Stimulated activated CD4-positive, alpha-beta T cell treated with anti-CD3 and anti-CD28 coated beads, Interleukin-12 subunit alpha, Interleukin-12 subunit beta, amount 100 ng/mL, for 48 hours (primary cell): ENCODE measurements at places on chromosomes 7 and 10.

- no peak for DNase-seq
Measured at GRCh38 chr10:66204838-66205237, 721.0 kb upstream of the LRRTM3 start.

GRCh38 chr10:98264378-98265065, 3.5 kb downstream of the LOXL4 start:
- DNase-seq, result no peak

- DNase-seq, result no peak
Measured at GRCh38 chr10:28445516-28445915, 87.4 kb upstream of the WAC start.

GRCh38 chr7:19377611-19378344, 232.6 kb upstream of the FERD3L start:
- DNase-seq, result no peak

GRCh38 chr10:132943791-132944404, 1.5 kb upstream of the CFAP46 start:
- no peak for DNase-seq

DNA sequence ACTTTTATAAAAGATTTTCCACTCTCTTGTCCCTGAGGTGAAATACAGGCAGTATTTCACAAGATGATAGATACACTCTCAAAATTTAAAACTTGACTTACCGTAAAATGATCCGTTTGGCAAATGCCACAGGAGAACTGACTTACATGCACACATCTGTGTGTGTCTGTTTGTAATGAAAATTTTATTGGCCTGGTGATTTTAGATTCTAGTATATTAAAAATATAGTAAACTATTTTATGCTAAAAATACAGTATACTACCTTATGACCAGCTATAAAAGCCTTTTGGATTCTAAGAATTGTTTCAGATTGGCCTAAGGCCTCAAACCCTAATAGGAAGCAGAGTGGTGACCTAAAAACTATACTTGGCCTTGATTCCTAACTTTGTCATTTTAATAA, 362.7 kb downstream of the IPMK start:
- no peak for DNase-seq

- no peak for DNase-seq
Measured at GRCh38 chr7:66682350-66683093, 53.8 kb downstream of the KCTD7 start.

GRCh38 chr10:3867454-3868270, 82.7 kb upstream of the KLF6 start:
- DNase-seq, result no peak

GRCh38 chr7:101586078-101586905, 42.8 kb downstream of the MYL10 start:
- DNase-seq, result no peak

GRCh38 chr7:128734890-128735289, 4.3 kb upstream of the CALU start:
- DNase-seq, result no peak

DNA sequence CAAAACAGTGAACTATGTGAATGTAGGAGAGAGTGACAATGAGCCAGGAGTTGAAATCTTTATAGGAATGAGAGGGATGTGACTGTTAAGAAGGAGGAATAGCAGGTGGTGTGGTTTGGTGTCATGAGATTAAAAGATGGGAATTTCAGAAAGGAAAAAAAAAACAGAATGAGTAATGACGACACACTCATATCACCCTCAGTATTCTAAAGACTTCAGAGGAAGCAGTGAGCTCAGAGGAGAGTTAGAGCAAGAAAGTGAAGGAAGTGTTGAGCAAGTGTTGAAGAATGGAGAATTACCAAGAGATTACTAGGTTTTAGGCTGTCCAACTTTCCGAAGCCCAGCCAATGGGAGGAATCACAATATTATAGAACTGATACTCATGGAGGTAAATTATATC, 220.5 kb upstream of the HGF start:
- DNase-seq, result no peak

- no peak for DNase-seq
Measured at GRCh38 chr10:32060347-32060746, 4.1 kb upstream of the KIF5B start.

GRCh38 chr7:13949939-13950338, 39.5 kb downstream of the ETV1 start:
- no peak for DNase-seq

- no peak for DNase-seq
Measured at GRCh38 chr10:34522546-34522945, 292.6 kb downstream of the PARD3 start.

GRCh38 chr7:110944966-110945644, 145.8 kb upstream of the LRRN3 start:
- no peak for DNase-seq

- DNase-seq, result no peak
Measured at GRCh38 chr7:130595986-130596385, 72.6 kb downstream of the COPG2 start.

DNA sequence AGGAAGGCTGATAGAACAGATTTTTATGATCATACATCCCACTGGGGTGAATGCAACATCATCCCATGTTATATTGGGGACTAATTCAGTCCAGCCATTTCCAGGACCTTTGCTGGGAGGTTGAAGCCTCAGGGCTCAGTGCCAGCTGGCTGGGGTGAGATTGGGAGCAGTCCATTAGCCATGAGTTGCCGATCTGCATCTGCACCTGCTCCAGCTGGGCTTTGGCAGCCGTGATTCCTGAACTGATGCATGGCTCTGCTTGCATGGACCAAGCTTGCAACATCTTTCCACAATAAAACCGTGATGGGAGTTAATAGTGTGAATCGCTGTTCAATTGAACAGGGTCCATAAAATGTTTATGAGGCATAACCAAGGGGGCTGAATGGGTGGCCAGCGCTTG, 346.9 kb downstream of the TYW1 start:
- no peak for DNase-seq

GRCh38 chr7:17021205-17021604, 139.4 kb upstream of the AGR3 start:
- DNase-seq, result no peak

DNA sequence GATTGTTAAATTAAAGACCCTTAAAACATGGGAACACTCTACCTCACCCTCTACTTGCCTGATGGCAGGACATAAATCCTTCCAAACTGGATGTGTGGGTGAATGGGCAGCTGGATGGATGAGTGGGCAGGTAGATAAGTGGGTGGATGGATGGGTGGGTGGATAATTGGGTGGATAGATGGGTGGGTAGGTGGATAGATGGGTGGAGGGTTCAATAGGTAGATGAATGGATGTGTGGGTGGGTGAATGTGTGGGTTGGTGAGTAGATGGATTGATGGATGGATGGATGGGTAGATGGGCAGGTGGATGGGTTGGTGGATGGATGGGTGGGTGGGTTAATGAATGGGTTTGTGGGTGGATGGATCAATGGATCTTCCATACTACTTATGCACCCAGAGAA, 18.9 kb upstream of the FFAR4 start:
- DNase-seq, result no peak

- no peak for DNase-seq
Measured at GRCh38 chr7:36153571-36154097, 580 bp downstream of the EEPD1 start.

DNA sequence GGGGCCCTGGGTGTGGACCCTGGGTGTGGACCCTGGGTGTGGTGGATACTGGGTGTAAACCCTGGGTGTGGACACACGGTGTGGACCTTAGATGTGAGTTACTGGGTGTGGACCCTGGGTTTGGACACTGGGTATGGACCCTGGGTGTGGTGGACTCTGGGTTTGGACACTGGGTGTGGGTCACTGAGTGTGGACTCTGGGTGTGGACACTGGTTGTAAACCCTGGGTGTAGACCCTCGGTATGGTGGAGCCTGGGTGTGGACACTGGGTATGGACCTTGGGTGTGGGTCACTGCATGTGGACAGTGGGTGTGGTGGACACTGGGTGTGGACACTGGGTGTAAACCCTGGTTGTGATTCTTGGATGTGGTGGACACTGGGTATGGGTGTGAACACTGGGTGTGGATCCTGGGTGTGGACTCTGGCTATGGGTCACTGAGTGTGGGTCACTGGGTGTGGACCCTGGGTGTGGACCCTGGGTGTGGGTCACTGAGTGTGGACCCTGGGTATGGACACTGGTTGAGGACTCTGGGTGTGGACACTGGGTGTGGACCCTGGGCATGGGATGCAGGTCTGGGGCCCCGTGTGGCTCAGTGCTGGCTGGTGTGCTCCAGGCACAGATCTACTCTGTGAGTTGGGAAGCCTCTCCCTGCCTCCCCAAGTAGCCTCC, 356.2 kb downstream of the GLRX3 start:
- DNase-seq, result no peak

- DNase-seq, result no peak
Measured at GRCh38 chr7:5755704-5756504, 25.6 kb downstream of the RNF216 start.

- no peak for DNase-seq
Measured at GRCh38 chr7:66016131-66016461, 34.1 kb upstream of the GUSB start.

GRCh38 chr7:44145479-44145968, 4.4 kb upstream of the MYL7 start:
- peak; percentile 23 for DNase-seq

- no peak for DNase-seq
Measured at GRCh38 chr10:113993489-113993991, 50.1 kb upstream of the ADRB1 start.

- no peak for DNase-seq
Measured at GRCh38 chr10:94129393-94130130, 135.8 kb downstream of the PLCE1 start.

DNA sequence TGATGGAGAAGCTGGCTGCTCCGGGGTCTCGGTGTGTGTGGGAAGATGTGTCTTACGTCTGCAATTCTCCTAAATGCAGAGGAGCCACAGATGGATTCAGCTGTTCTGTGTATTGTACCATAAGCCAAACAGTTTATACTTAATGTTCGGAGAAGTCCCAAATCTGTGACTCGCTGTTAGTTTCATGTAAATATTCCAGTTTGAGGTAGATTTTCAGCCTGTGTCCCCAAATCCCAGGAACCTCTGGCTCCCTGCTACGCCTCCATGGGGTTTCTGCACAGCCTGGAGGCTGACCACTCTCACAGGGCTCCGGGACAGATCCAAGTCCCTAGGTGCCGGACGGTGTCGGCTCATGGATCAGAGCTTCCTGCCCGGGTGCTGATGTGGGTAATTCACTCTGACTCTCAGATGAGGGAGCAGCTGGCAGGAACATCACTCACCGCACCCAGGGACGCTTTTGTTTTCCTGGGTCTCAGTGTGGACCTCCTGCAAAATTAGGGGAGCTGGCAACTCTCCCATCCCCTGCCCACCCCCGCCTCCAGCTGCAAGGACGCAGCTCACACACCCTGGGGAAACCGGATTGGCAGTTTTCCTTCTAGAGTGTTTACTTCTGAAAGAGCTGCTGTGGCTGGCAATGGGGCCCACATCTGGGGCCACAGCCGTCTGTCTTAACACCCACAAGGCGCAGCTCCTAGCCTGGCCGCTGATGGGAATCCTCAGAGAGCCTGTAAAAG, 421.1 kb upstream of the FOXK1 start:
- DNase-seq, result no peak

- DNase-seq, result no peak
Measured at GRCh38 chr10:86500846-86501245, 20.7 kb downstream of the WAPL start.

DNA sequence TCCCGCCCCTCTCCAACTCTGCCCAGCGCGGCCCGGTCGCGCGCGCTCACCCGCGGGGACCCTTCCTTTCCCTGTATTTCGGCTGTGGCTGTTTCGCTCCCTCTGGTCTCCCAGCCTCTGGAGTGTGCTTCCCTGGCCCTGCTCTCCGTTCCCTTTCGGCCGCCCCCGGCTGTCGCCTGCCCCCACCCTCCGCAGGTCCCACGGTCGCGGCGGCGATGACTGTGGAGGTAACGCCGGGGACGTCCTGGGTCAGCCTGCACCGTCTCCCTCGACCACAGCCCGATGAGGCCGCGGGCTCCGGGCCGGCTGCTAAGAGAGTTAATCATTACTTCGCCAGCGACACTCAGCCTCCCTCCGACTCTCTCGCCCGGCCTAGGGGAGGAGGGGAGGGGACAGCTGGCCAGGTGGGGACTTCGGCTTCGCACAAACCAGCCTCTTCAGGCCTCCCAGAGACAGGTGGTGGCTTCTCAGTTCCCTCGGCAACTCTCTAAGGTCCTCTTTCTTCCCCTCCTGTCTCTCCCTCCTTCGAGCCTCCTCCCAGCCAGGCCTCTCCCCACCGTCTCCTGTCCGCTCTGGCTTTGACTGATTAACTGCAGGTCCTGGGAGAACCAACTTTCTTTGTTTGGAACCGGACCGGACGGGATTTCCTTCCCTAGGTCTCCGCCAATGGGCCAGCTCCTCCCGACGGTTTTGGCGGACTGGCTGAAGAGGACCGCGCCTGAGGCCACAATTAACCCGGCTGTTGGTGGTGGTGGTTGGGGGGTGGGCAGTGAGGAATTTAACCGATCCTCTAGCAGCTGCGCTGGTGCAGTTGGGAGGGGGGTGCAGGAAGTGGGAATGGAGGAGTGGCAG, 5.6 kb upstream of the PAX2 start:
- DNase-seq, result no peak
